ENCODE measurements at places on chromosomes 6 and 20.

DNA sequence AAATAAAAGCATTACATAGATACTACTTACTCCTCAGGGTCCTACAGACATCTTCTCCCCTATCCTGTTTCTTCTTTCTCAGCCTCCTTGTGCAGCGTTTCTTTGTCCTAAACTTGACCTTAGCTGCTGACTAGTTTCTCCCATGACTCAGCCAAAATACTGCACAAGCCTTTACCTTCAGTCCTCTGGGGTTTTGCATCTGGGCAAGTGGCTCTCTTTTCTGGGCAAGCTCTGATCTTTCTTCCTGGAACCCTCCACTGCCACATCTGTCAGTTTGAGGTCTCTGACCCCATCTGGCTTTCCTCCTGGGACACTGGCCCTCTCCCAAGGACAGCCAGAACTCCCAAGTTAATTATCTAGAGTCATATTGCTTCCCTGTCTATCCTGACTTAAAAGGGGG is 838.4 kb downstream of the DHX35 start:
- DNase-seq, result no peak

DNA sequence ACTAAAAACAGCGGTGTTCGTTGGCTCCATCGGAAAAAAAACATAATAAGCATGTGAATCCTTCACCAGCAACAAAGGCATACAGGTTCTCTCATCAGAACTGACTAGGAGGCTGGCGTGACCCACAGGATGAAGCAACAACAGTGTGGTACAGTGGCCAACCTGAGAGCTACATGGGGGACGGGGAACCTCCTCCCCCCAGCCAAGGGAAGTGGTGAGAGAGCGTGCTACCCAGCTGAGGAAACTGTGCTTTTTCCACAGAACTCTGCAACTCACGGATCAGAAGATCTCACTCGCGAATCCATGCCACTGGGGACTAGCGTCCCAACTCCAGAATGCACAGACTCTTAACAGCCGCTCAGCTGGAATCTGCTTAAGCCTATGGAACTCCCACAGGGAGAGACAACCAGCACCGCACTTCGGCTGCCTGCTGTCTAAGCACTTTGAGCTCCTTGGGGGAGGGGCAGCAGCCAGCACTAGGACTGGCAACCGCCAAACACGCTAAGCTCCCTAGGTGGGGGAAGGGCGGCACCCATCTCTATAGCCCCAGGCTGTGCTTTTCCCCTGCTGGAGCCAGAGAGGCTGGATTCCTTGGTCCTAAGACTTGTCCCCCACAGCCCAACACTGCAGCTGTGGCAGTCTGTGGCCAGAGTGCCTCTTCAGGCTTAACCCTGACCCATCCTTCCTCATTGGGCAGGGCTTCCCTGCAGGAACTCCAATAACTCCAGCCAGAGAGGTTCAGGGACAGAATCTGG is 538.3 kb upstream of the BTBD3 start:
- peak; percentile 87 for DNase-seq

DNA sequence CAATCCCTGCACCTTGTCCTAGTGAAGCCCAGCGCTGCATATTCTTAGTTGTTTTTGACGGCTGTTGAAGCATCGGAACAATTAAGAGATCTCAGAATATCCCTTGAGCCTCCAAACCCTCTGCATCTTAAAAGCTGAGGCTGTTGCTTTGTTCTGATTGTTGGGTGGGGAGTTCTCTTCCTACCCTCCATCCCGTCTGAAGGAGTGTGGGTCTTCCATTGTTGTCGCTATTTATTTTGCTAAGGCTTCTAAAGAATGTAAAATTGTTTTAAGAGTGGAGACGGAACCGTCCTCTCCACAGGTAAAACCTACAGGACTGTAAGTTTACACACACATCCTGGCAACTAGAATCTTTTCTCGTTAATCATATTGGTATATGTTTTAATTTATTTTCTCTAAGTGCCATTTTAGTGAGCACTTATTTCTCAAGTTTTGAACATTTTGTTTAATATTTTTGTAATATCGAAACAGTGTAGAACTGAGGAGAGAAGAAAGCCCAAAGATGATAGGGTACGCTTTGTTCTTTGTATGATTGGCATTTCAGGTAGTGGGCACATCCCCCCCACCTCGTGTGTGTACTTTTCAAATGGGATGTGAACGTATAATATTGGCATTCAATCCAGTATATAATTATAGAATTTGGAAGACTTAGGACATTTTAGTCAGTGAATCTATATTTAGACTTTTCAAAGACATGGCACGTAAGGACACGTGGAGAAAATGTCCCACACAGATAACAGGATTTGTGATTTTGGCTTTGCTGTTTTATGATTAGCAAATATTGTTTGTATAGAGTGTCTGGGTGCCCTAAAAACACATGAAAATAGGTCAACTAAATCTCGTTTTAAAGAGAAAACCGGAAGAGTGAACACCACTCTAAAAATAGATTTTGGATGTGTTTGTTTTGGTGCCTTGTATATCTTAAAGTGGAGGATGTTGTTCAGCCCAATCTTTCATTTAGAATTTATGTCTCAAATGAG is 1.3 kb downstream of the RNF146 start:
- peak; percentile 49 for DNase-seq

GRCh38 chr6:33359331-33359730 is 32.3 kb upstream of the KIFC1 start:
- DNase-seq, result no peak

DNA sequence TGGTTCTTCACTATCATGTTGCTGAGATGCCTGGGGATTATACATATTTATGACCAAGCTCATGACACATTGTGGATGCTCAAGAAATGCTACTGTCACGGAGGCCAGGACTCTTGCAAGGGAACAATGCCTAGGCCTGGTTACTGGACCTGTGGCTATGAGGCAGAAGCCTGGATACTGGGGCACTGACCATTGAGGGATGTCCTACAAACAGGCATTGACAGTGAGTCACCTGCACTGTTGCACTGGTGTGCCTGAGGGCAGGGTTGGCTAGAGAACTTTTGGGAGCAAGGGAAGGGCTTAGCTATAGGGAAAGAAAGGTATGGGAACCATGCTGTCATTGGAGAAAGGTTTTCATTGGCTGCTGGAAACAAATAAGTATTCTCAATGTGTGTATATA is 313.1 kb upstream of the SUPT3H start:
- DNase-seq, result no peak

DNA sequence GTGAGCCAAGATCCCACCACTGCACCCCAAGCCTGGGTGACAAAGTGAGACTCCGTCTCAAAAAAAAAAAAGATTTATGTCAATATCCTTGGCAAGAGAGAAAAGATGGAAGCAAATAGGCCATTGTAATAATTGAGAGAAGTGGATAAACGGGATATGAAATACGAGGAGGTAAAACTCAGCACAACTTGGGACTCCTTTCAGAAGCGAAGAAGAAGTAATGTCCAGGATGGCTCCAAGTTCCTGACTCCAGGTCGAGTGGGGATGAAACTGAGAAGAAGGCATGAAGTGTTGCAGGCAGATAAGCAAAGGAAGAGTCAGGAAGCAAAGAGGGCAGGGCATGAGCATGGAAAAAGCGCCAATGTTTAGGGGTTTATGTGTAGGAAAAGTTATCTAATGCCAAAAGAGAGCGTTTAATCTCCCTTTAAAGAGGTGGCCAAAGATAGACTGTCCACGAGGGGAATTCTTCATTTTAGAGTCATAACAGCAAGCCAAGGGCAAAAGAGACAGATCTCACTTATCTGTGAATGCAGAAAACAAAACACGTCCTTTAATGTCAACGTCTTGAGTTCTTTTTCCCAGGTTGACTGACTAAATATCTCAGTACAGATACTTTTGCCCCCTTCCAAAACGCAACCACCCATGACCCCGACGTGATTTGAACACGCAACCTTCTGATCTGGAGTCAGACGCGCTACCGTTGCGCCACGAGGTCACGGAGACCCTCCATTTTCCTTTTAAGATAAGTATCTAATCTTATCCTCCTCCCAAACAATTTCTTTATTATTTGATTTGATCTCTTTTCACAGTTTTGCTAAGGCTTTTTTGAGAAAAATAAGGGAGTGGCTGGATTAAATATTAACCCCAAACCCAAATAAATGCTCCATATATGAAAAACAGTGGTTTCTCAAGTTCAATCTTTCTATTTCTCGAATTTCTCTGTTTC is 46.3 kb upstream of the BTN3A2 start:
- no peak for DNase-seq

- no peak for DNase-seq
These were observed 76.7 kb upstream of the FABP7 start for GRCh38 chr6:122702841-122703240.

DNA sequence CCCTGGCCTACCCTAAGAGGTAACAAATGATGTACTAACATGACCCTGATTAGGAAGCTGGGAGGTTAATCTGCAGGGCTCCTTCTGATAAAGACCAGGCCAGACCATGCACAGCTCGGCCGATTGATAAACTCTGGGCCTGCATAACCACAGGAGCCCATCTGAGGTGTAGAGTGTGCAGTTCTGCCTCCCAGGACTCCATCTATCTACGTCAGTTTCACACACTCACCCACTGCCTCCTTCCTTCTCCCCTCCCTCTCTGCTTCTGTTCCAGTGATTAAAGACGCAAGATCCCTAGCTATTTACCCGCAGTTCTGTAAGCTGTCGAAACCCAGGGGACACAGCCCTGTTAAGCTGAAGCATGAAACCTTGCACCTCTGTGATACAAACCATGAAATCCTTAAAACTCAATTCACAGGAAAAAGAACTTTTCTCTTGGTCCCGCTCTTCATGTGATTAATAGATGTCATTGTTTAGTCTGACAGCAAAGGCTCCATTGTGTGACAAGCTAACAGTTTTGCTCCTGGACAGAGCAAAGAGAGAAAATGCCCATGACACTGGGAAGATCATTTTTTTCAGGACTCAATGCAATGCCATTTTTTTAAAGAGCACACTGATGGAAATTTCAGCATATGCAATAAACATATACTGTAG is 470.6 kb downstream of the MAFB start:
- DNase-seq, result no peak

Measured in NCI-H146 (cell line).